Activated CD4-positive, alpha-beta T cell treated with anti-CD3 and anti-CD28 coated beads, Interleukin-2, Interleukin-6, amounts not matched to agents 100 ng/mL and 50 ng/mL, durations not matched to agents 16 hours and 8 hours (primary cell): ENCODE measurements at places on chromosomes 1 and 21.

DNA sequence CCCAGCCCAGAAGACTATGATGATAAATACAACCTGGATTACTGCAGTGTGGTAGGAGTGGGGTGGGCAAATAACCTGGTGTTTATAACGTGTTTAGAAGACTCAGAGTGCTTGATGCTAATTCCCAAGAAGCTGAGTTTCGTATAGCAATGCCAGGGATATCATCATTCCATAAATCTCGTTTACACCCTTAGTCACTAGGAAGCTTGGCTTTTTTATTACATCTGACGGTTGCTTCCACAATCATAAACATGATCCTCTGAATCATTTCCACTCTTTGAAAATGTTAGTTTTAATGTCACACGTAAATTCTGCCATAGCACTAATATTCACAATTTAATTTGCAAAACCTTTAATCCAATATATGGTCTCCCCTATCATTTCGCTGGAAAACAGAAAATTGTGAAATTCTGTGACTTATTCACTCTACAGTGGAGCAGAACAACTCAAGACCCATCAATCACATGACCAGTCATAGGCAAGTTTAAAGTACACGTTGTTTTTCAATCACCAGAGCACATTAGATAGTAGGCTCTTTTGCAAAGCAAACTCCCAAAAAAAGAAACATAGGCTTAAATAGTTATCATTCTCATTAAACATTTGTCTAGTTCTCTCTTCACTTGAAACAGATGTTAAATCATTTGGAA is 321.0 kb downstream of the LTN1 start:
- no peak for DNase-seq

DNA sequence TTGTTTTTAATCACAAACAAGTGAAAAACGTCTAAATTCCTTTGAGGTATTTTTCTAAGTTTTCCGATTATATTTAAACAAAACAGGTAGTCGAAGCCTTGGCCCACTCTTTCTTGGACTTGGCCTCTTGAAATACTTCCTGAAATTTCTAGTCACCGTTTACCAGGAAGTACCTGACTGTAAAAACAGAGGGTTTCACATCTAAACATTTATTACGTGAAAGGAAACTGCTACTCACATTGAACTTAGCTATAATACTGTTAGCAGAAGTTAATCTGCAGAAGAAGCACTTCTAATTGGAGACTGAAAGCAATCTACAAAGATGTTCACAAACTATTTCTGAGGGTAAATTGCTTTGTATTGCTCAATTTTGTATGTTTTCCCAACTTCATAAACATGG is 526.0 kb upstream of the ADGRL4 start:
- no peak for DNase-seq

GRCh38 chr1:229554886-229555621 is 3.5 kb downstream of the ABCB10 start:
- DNase-seq: no peak

GRCh38 chr1:68459796-68460195 is 10.0 kb upstream of the RPE65 start:
- no peak for DNase-seq

GRCh38 chr1:154352245-154352580 is 26.9 kb downstream of the ATP8B2 start:
- DNase-seq: no peak

DNA sequence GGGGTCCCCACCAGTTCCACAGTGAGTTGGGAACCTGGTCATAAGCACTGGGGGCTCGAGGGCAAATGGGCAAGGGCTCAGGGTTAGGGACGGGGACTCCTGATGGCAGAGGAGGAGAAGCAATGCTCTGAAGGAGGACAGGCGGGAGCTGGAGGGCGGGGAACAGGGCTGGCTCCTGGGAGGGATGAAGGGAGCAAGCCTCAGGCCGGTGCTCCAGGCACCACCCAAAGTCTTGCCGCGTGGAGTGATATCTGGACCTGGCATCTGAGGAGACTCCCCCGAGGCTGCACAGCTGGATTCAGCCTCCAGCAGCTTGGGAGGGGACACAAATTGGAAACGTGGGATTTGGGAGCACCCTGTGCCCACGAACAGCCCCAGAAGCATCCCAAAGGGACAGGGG is 11.0 kb downstream of the MEGF6 start:
- no peak for DNase-seq

GRCh38 chr1:93585059-93585966 is 96.3 kb downstream of the BCAR3 start:
- no peak for DNase-seq

- no peak for DNase-seq
These were observed 430.9 kb downstream of the LTN1 start for GRCh38 chr21:28561772-28562171.

GRCh38 chr1:14817223-14818170 is 219.0 kb downstream of the KAZN start:
- DNase-seq: no peak

GRCh38 chr1:97837161-97837560 is 83.7 kb downstream of the DPYD start:
- no peak for DNase-seq

DNA sequence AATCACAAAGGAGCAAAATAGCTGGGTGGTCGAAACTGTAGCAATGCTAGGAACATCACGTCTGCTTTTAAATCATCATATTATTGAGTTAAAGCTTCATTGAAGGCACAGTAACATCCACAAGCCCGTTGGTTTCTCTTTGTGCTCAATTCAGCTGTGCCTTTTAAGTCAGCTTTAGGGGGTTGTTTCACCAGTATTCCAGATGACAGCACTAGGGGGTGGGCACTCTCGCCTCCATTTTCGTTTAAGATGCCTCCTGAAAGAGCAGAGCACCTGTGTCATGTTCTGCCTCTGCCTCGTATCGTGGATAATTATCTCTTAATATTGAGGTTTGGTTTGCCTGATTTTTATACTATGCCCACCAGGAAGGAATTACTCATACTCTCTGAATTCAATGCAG is 139.8 kb upstream of the PTBP2 start:
- no peak for DNase-seq

DNA sequence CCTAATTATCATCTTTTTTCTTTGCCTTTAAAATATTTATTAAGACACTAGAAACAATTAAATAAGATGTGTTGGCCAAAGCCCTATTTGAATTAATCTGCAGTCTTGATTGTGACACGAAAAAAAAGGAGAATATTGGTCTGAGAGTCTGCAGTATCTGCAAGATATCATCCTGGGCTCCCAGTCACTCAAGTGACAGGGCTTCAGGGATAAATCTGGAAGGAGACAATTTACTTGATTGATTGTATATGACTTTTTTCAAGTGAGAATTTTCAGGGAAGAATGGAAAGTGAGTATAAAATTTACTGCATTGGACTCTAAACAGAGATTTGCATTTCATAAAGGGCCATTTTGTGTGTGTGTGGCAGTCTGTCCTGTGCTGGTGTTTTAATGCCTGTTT is 233.7 kb downstream of the PAPPA2 start:
- no peak for DNase-seq

- peak; percentile 61 for DNase-seq
These were observed 179.3 kb downstream of the ETS2 start for GRCh38 chr21:38984982-38985567.

DNA sequence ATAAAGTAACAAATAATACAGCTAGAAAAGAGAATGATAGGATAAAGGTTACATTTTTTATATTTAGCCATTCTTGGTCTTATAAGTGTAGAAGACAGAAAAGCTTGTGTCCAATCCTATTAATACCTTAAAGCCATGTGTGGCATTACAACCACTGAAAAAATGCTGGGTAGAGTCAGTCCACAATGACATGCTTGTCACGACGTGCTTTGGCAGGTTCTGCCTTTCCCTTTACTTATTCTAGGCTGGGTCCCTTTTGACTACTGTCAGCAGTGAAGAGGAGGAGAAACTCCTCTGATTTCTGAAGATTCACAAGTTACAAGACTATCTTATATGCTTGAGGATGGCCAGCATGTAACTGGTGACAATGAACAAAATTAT is 14.6 kb upstream of the AIM2 start:
- no peak for DNase-seq

DNA sequence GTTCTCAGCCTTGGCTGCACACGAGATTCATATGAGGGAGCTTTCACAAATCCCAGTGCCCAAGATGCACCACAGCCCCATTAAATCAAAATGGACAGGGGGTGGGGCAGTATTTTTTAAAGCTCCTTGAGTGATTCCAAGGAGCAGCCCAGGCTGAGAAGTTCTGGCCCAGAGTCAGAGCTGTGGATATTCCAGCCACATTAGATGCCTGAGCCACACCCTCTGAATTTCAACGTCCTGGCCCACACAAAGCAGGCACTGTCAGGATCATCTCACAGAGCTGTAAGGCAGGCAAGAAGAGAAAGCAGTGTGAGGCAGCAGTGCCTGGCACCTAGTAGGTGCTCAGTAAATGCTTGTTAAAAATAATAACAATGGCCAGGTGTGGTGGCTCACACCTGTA is 37.4 kb downstream of the PAX7 start:
- DNase-seq: no peak

- DNase-seq: no peak
These were observed 63.7 kb downstream of the TOR3A start for GRCh38 chr1:179145521-179145920.

DNA sequence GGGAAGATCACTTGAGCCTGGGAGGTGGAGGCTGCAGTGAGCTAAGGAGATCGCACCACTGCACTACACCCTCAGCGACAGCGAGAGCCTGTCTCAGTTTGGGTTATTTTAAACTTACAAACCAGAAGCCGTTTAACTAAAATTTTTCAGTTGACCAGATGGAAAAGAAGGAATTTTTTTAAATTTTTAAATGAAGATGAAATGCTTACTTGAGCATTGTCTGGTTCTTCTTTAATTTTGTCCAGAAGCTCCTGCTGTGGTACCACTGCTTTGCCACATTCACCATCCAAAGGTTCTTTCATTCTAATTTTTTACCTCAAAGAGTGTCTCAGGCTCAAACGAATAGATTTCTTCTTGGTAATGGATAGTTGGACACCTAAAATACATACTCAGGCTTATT is 1.4 kb downstream of the ZMYM6 start:
- no peak for DNase-seq

DNA sequence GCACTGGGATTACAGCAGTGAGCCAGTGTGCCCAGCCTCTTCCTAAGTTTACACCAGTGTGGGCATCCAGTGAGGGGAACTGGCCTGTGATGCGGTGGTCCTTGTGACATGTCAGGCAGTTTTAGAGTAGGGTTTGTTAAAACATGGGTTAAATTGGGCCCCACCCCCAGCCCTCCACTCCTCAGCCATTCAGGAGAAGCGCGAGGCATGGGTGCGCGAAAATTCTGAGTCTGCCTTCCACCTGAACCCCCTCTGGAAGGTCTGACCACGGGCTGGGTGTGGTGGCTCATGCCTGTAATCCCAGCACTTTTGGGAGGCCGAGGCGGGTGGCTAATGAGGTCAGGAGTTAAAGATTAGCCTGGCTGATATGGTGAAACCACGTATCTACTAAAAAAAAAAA is 51.7 kb downstream of the SKI start:
- no peak for DNase-seq

- no peak for DNase-seq
These were observed 54.7 kb downstream of the NDUFS5 start for GRCh38 chr1:39080831-39081270.

DNA sequence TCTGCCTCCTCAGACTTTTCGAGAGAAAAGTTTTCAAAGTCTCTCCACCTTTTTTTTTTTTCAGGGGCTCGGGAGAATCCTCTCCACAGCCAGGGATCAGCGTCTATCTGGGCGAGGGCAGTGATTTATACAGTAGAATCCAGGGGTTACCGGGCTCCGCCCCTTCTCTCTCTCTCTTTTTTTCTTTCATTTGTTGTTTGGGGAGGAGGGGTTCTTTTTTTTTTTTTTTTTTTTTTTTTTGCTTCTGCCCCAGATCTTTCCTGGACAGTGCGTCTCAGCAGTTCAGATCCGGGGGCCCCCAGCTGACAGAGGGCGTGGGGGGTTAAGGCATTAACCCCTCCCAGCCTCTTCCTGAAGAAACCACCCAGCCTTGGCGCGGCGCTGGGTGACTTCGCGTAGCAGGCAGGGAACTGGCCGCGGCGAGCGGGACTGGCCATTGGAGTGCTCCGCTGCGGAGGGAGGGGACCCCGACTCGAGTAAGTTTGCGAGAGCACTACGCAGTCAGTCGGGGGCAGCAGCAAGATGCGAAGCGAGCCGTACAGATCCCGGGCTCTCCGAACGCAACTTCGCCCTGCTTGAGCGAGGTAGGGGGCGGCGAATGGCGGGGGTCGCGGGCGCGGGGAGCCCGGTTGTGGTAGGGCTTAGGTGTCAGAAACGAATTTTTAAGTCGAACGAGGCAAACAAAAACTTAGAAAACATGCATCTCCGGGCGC is at the start of gene S1PR1:
Gene S1PR1, plus strand, starts transcription at position 504 of the 713 bp plus-strand sequence. CDS start 1,966 bp downstream, outside the sequence.
- DNase-seq: peak; percentile 93

DNA sequence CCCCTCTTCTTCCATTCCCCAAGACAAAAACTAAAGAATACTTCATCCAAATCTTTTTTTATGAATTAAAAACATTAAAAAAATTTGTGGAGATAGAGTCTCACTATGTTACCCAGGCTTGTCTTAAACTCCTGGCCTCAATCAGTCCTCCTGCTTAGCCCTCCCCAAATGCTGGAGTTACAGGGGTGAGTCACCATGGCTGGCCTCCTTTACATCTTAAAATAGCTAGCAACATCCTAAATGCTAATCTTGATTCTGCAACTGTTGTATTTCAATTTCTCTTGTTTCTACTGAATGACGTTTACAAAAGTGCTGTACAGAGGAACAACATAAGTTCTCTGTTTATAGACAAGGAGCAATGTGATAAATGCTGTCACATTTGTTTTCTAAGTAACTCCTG is 483.5 kb downstream of the ADGRL2 start:
- DNase-seq: no peak

DNA sequence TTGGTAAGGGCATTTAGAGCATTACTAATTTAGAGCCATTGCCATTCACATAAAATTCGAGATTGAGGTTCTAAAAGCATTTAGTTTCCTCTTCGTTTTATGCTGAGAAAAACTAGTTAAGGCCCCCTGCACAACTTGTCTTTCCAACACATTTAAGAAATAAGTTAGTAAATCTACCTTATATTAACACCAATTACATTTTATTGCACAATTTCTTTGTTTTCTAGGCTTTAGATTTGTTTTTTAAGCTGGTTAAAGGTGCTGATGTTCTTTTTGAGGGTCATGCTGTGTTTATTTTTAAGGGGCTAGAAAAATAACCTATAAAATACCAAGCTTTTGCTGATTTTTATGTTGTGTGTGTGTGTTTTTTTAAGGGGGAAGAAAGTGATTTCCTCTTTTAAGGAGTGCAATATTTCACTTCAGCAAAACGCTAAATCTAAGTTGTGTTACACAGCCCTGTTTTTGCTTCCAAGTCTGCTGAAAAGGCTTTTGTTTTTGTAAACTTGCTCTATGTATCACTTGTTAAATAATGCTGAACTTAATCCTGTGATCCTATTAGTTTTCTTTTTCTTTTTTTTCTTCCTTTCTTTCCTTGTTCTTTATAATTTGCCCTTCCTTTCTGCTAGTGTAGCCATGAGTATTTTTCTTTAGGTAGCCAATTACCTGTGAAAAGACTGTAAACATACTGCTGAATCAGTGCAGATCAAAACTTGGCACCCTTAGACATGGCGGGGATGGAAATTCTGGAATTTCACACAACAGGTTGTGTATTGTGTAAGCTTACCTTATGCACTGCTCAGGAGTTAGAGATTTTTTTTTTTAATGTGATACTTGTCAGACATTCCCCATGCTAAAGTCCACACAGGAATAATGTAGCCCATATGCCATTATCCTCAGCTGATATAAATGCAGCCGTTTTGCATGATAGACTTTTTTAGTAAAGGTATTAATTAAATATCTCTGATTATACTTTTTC is 1.5 kb downstream of the CEPT1 start:
- DNase-seq: no peak

GRCh38 chr1:5481889-5482288 is 510.3 kb downstream of the NPHP4 start:
- peak; percentile 13 for DNase-seq

GRCh38 chr1:55215194-55216021 is at the start of gene USP24:
TSS of gene USP24 (minus strand) at chr1:55215364. CDS start at chr1:55215113, 251 bp downstream.
- DNase-seq: peak; percentile 87
